ENCODE measurements at places on chromosomes 1 and 21.

GRCh38 chr1:169287280-169287679 lies 80.3 kb downstream of the NME7 start:
- DNase-seq = no peak

- DNase-seq = no peak
Observed at GRCh38 chr1:29655945-29656850, 419.9 kb downstream of the PTPRU start.

GRCh38 chr1:21568809-21569385 lies 59.7 kb downstream of the ALPL start:
- no peak for DNase-seq

- DNase-seq = no peak
Observed at GRCh38 chr1:147292631-147293251, 50.3 kb downstream of the CHD1L start.

DNA sequence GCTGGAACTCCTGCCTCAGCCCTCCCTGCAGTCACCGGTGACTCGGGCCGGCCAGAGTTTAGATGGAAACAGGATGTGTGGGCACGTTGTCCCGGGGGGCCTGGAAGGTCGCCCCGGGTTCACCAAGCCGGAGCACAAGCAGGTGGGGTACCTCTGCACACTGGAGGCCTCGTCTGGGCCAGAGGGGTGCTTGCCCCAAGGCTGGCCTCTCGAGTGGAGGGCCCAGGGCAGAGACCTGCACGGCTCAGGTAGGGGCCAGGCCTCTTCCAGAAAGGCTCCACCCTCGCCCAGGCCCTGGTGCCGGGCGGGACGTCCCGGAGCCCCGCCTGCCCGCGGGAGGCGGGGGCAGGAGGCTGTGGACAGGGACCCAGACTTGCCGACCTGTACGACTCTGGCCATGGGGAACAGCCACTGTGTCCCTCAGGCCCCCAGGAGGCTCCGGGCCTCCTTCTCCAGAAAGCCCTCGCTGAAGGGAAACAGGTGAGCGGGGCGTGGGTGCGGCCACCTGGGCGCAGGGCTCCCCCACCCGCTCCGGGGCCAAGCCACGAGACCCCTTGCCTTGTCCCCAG lies at the start of gene PLEKHN1:
Gene PLEKHN1 (plus strand): TSS at position 348 of the 569 bp plus-strand sequence. CDS start 50 bp downstream, at position 398.
- no peak for DNase-seq

DNA sequence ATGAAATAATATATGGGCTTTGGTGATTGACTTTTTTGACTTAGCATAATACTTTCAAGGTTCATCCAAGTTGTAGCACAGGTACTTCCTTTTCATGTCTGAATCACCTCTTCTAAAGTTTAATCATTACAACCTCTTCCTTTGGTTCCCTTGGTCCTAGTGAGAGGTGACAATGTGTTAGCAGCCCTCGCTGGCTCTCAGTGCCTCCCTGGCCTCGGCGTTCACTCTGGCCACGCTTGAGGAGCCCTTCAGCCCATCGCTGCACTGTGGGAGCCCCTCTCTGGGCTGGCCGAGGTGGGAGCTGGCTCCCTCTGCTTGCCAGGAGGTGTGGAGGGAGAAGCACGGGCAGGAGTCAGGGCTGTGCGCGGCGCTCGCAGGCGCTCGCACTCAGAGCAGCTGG lies 13.0 kb upstream of the RCAN3 start:
- no peak for DNase-seq

DNA sequence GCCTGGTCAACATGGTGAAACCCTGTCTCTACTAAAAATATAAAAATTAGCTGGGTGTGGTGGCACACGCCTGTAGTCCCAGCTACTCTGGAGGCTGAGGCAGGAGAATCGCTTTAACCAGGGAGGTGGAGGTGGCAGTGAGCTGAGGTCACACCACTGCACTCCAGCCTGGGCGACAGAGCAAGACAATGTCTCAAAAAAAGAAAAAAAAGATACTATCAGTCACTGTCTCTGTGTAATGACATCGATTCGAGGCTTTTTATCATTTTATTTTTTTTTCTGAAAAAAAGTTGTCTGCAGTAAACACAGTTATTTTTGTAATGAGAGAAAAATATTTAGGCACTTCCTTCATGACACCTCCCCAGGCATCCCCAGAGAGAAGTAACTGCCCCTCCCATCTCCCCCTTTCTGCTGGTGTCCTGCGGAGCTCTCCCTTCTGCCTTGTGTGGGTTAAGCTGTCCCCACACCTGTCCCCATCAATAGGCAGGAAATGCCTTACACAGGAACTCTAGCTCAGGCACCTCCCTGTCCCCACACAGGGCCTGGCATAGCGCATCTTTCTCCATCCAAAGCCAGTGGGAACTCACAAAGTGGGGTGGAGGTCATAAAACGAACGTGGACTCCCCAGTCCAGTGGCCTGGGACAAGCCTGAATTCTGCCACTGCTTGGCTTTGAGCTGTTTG lies 132.0 kb downstream of the SYF2 start:
- DNase-seq = no peak

DNA sequence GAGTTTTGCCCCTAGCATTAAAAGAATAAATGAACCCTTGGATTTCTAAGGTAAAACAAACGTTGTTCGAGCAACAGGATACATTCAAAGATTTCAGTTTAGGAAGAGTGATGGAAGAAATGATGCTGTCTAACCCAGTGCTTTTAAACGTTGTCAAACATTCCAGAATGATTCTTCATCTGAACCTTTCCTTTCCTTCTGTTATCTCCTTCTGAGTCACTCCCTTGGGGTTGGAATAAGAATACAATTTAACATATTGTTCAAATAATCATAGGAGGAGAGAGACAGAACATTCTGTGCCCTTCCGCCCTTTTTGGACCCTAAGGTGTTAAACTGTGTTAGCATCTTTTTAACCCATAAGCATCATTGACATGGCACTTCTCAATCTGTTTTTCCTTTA lies 61.1 kb upstream of the RCOR3 start:
- DNase-seq = no peak

- no peak for DNase-seq
Observed at GRCh38 chr1:41723786-41724185, 194.9 kb downstream of the HIVEP3 start.

DNA sequence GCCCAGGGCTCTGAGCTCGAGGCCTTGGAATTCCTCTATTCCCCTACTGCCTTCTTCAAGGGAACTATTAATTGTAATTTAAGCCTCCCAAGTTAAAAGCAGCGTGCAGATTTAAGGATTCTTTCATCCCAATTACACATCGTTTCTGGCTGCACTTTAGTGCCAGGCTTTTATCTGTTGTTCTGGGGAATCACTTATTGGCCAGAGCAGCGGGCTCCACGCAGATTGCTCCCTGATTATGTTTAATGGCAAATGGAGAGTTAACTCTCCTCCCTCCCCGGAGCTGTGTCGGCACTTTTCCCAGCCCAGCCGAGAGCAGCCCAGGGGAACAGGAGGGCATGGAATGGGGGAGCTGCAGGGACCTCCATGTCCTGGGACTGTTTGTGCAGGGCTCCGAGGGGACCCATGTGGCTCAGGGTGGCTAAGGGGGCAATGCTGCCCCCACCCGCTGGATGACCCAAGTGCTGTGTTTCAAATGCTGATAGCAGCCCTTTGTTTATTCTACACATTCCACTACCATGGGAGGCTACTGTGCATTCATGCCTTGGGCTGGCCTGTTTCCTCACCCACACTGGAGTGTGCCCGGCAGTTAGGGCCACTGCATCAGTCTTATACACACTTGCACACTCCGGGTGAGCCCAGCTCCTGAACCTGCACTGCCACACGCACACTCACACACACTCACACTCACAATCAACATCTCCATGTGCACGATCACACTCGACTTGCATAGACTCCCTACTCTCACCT lies 93.3 kb upstream of the POU3F1 start:
- DNase-seq = no peak

DNA sequence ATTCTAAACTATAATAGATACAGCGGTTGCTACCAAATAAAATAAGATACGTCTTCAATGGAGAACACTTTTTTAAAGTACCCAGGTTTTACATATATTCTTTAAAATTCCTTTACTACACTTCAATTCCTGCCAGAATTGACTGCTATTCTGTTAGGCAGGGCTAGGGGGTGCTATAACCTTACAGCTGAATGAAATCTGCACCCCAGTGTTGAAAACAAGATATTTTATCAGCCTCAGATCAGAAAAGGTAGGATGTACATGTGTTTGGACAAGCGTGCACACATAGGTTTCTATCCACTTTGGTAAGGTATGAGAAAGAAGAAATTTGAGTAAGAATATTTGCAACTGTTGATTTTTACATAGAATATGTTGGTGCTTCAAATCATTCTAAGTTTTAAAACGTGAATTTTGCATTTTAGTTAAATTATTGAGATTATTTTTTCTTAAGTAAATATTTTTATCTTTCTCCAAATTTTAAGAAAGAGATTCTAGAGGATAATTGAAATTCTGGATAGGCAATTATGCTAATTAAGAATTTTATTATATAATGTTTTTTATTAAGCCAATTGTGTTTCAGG lies 490.8 kb upstream of the ADGRL4 start:
- no peak for DNase-seq
